ENCODE measurements at places on chromosomes 2 and 18.

DNA sequence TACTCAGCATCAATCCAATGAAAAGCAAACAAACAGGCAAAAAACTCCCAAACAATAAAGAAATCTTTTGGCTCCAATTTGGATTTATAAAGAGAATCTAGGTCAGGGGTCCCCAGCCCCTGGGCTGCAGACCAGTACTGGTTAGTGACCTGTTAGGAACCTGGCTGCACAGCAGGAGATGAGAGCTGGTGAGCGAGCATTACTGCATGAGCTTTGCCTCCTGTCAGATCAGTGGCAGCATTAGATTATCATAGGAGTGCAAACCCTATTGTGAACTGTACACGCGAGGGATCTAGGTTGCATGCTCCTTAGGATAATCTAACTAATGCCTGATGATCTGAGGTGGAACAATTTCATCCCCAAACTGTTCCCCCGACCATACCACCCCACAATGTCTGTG, 102.2 kb downstream of the KIAA1328 start:
- no peak for DNase-seq

- no peak for DNase-seq
Observed at GRCh38 chr18:62606106-62606505, 83.3 kb downstream of the ZCCHC2 start.

- no peak for DNase-seq
Observed at GRCh38 chr2:103873716-103874351, 980.1 kb upstream of the POU3F3 start.

DNA sequence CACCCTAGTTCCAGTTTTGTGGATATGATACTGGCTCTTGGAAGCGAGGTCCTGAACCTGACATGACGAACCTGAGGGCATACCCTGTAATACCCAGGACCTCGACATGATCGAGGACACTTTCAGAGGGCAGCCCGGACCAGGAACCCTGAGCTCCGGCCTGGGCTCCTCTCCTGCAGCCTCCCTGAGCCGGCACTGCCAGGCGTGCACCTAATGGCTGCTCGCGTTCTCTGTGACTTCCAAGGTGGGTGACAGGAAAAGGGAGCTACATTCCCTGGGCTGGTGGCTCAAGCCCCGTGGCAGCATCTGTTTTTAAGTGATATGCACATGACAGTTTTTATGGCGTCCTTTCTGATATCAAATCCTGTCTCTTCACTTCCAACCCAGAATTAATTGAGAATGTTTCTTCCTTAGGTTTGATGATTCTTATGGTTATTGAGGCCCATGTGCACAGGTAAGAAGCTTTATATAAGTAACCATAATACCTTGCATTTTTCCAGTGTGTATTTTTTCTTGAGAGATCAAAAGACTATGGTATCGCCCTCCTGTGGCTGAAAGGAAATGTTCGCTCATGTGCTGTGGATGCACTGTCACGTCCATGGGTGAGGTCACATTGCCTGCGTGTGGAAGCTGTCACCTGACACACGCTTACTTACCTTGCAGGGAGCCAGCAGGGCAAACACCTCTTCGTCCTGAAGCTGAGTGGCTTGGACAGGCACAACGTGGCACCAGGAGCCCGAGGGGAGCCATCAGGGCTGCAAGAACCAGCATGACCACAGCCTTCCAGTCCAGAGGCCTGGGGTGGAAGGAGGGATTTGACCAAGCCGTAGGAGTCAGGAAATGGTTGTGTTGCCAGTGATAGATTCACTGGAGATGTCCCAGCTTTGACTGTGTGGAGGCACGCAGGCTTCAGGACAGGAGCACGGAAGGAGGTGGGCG, 367.4 kb upstream of the MYT1L start:
- DNase-seq: no peak

DNA sequence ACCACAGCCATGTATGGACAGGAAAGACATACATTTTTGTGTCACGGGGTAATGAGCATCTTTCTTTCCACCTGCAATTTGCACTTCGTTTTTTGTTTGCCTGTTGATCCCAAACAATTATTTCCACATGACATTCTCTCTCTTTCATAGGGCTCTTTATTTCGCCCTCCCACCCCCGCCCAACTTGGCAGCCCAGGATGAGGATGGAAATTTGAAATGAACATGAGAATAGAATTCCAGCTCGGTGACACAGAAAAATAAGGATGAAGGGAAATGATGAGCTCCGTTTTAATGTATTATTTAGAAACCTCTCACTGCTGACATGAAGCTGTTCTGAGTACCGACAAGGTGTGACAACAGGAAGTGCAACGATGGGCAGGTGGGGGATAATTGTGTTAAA, 443.3 kb downstream of the SOCS6 start:
- peak; percentile 37 for DNase-seq
